ENCODE measurements at places on chromosomes 4 and X. TPM values are rescaled to one million over a fixed set of nuclear protein-coding genes. Genes with fewer than 3 reads are reported as not detected.
A peak's percentile ranks its signal among the peaks of the same experiment; 100 is the strongest.

CPE gene
- 11.9 TPM for total RNA-seq

BRS3 gene
- not detected for total RNA-seq

CCSER1 gene
- total RNA-seq, result 0.90 TPM

SULT1E1 gene
- total RNA-seq, result not detected

SSX4B gene
- total RNA-seq, result 0.32 TPM

USP17L5 gene
- not detected for total RNA-seq

UNC5C gene
- 1.3 TPM for total RNA-seq

GPC3 gene
- 71.9 TPM for total RNA-seq

USP26 gene
- not detected for total RNA-seq

SPANXA2 gene
- total RNA-seq, result not detected

PGAM4 gene
- 0.56 TPM for total RNA-seq

SUPT20HL1 gene
- not detected for total RNA-seq

HGFAC gene
- total RNA-seq, result 0.15 TPM

TMEM156 gene
- not detected for total RNA-seq

DGAT2L6 gene
- not detected for total RNA-seq

HS3ST1 gene
- total RNA-seq, result 1.7 TPM

DNA sequence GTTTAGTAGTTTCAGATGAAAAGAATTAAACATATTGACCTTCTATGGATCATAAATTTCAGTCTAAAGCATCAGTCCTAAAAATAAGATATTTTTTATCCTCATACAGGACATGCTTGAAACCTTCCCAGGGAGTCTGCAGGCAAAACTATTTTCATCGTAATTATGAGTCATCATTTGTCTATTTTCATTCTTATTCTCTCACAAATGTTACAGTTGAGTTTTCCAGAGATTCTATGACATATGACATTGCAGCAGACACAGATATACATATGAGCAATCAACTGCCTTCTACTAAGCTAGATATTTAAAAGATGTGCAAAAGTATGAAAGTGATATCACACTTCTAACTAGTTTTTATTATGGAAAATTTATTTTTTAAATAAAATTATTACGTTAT is 398.0 kb downstream of the MAGEB5 start:
- no peak for DNase-seq

- DNase-seq, result no peak
These were observed at the start of gene TNMD for GRCh38 chrX:100584611-100585010. TNMD (plus strand) TSS chrX:100584936; CDS start chrX:100585019, 83 bp downstream.

DNA sequence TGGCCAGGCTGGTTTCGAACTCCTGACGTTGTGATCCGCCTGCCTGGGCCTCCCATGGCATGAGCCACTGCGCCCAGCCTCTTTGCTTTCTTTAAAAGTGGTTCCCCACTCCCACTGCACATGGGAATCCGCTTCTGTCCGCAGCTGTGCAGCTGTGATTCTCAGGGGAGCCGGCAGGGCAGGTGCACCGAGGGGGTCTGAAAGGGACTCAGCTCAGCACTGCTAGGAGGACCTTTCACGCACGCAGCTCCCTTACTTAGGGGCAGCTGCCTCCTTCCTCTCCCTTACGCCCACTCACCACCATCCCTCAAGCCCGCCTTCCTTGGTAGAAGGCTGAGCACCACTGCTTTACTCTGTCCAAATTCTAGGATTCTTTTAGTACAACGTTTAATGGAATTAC is 40.4 kb upstream of the CYP4V2 start:
- DNase-seq, result no peak

DNA sequence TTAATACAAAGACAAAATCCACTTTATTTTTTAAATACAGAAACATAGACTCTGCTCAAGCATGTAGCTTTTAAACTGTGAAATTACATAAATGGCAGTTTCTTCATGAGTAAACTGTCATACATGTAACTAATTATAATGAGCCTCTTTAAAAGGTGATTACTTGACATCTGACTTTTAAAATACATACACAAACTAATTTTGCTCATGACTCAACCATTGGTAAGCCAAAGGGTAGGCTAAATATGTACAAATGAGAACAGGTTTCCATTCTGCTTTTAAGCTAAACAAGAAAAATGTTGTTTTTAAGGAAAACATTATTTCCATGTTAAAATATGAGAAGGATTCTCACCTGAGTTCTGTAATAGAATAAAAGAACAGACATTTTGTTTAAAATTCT is 27.9 kb downstream of the CAMK2D start:
- DNase-seq, result no peak

- no peak for DNase-seq
These were observed 1.6 kb downstream of the KLHL13 start for GRCh38 chrX:118114971-118115370.

DNA sequence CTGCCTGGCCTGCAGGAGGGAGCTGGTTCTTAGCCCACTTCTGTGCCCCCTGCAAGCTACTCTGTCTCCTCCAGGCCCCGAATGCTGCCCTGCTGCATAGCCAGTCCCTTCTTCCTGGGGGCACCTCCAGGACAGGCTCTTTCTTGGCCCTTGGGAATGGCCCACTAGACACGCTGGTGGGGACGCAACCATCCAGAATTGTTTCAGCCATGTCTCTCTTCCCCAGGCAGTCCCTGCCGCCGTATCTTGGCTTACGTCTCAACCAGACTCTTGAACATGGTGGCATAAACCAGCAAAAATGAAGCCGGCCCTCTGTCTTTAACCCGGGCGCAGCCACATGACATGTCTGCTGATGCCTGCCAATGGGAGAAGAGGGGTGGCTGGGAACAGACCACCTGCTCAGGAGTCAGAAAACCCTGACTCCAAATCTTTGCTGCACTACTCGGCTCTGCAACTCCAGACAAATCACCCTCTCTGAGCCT is 9.0 kb downstream of the LRPAP1 start:
- no peak for DNase-seq

- no peak for DNase-seq
These were observed 17.4 kb upstream of the MAP3K15 start for GRCh38 chrX:19532709-19533108.

- DNase-seq, result no peak
These were observed 626 bp upstream of the CEP135 start for GRCh38 chr4:55947912-55948725.

GRCh38 chr4:70746179-70746839 is 24.5 kb downstream of the RUFY3 start:
- no peak for DNase-seq

DNA sequence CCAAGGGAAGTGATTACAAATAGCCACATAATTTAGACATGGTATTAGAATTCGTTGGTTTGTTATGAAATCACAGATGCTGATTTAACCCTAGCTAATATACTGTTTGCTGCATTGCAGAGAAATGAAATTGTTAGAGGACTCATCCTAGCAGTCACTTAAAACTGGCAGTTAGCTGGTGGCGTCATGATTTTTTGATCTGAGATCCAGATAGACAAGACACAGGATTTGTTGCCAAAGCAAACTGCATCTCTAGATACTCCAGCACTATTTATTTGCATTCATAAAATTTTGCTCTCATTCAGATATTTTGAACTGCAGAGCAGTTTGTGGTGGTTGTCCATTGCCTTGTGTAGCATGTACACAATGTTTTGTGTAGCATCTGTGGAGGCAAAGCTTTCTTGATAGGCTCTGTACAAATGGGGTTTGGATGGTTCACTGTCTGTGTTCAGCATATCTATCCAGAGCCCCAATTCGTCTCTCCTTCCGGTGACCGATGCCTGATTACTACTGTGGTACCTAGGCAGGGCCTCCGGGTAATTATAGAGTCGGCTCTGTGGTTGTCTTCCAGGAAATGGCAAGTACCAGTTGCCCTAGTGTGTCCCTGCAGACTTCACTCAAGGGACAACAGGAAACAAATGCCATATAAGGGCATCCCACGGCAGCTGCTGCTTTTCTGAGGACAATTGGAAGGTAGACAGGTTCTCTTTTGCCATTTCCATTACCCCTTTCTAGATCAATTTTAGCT is 30.1 kb upstream of the SPARCL1 start:
- DNase-seq, result peak; percentile 49

DNA sequence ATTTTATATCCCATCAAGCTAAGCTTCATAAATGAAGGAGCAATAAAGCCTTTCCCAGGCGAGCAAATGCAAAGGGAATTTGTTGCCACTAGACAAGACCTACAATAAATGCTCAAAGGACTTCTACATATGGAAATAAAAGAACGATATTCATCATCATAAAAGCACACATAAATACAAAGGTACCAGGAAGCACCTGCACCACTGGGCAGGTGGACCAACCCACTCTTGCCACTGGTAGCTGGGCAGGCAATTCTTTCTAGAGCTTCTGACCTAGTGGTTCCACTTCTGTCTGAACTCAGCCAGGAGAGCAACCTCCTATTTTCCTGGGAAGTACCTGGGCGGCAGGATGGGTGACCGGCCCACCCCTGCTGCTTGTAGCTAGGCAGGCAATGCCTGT is 237.2 kb upstream of the ITM2A start:
- DNase-seq, result no peak

DNA sequence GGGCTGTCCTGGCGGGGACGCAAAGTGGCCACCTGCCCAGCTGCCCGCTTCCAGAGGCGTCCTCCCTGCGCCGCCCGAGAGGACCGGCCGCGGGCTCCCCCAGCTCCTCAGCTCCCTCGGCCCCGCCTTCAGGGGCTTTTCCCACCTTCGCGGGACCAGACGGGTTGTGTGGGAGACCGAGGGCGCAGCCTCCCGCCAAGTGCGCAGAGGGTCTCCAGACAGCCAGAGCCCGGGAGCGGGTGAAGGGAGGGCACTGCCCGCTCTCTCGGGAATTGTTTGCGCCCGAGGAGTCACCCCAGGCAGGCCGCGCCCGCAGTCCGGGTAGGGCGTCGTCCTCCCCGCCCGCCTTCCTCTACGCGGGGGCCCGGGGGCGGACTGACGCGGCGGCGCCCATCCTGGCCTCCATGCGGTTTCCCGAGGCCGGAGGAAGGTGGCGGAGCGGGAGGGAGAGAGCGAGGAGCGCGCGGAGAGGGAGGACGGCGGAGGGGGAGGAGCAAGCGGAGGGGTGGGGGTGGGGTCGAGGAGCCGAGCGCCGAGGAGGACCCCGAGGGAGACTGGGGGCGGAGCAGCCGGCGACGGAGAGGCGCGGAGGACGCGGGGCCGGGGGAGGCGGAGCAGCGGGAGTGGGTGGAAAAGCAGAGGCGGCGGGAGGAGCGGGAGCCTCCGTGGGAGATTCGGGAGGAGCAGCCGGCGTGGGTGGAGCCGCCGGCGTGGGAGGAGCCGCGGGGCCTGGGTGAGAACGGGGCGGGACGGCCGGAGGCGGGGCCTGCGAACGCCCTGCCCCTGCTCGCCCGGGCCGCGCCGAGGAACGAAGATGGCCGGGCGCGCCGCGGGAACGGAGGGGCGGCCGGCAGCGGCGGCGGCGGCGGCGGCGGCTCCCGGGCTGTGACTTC is 47.5 kb downstream of the CLDN34 start:
- DNase-seq, result peak; percentile 38

GRCh38 chr4:154984148-154984547 is 203.1 kb downstream of the RBM46 start:
- DNase-seq, result no peak

- no peak for DNase-seq
These were observed 39.4 kb upstream of the GPC3 start for GRCh38 chrX:134024686-134025377.

DNA sequence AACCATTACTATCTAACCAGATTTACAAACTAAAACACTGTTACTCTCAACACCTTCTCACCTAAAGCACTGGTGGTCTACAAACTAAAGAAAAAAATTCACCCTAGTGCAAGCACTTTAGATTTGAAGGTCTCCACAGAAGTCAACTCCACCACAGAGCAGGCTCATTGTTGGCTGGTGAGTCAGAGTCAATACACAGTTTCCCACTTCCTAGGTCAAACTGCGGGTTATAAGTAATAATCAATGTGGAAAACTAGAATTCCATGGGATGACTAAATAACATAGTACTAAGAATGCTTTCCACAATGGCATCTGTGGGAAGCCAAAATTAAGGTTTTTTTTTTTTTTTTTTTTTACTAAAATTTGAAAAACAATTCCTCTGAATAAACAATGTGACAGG is 191.8 kb downstream of the PDGFC start:
- no peak for DNase-seq

GRCh38 chr4:80931631-80932081 is 98.9 kb upstream of the BMP3 start:
- DNase-seq, result no peak

GRCh38 chrX:107845625-107846024 is 20.0 kb downstream of the MID2 start:
- DNase-seq, result no peak

DNA sequence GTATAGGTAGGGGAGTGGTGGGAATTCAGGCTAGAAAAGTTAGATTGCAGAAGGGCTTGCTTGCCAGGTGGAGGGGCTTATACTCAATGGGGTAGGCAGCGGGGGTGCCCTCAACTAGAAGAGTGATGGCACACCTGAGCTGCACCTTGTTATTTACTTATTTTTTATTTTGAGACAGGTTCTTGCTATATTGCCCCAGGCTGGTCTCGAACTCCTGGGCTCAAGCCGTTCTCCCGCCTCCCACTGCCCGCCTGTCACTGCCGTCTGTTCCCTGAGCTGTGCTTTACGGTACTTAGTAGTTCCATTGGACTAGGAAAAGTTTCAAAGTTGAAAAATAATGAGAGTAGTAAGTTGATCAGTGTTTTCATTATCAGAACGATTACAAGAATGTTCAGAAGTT is 2.0 kb downstream of the ZFX start:
- no peak for DNase-seq

DNA sequence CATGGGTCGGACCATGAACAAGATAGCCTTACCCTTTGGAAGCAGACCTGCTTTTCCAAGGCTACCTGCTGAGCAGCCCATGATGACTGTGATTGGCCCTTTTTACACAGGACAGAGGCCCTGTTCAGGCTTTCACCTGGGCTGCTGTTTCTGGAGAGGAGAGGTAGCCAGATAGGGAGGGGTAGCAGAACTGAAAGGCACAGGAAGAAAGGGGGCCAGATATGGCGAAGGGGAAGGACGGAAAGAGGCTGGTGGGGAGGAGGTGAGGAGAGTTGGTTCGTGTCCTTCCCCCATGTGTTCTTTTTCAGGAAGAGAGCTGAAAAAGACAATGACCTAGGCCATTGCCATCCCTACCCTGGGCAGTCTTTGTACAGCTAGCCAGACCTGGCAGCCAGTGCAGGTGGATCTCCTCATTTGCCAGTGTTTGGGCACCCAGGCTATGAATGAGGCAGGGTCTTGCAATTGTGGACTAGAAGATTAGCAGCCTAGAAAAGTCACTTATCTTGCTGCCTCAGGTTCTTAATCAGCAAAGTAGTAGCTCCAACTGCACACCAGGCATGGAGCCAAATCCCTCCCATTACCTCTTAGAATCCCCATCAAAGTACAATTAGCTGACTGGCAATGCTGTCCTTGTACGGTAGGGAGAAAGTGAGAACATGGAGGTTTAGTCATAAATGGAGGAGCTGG is 139.6 kb downstream of the AMMECR1 start:
- no peak for DNase-seq
